A549 treated with Mapracorat at 1 μM for 4 hours (cell line): ENCODE measurements at places on chromosomes 2 and 18. TPM values are rescaled to one million over a fixed set of nuclear protein-coding genes. Genes with fewer than 3 reads are reported as not detected.

PELI1 gene
- total RNA-seq = 0.98 to 1.7 TPM (median 1.3 TPM) in 5 replicates

CCDC138 gene
- 6.9 to 9.2 TPM (median 7.6 TPM) in 5 replicates for total RNA-seq

SRD5A2 gene
- 0.03 to 0.04 TPM (median 0.03 TPM) in 3 of 5 replicates, not detected in the others for total RNA-seq

AMER3 gene
- not detected in 5 replicates for total RNA-seq

COLEC12 gene
- total RNA-seq = 0.03 to 0.11 TPM (median 0.06 TPM) in 5 replicates

NYAP2 gene
- 0.02 TPM in 1 of 5 replicates, not detected in the others for total RNA-seq
